ENCODE measurements at places on chromosomes 5 and 9. TPM values are rescaled to one million over a fixed set of nuclear protein-coding genes. Genes with fewer than 3 reads are reported as not detected.

The WDR5 gene
- total RNA-seq, result 17.7 TPM

The PCDHA9 gene
- total RNA-seq, result 0.29 TPM

The SGCD gene
- 33.3 TPM for total RNA-seq

The PCDHB1 gene
- total RNA-seq, result not detected

The PHF24 gene
- total RNA-seq, result not detected

The ABCA2 gene
- 19.4 TPM for total RNA-seq

The IL3 gene
- not detected for total RNA-seq

The ARSI gene
- 6.5 TPM for total RNA-seq

The NRG2 gene
- total RNA-seq, result 0.72 TPM

The IL9 gene
- not detected for total RNA-seq

The BAAT gene
- total RNA-seq, result under 0.01 TPM

The PCDHGC5 gene
- 5.3 TPM for total RNA-seq

The SPAG8 gene
- total RNA-seq, result 2.2 TPM

The C5orf63 gene
- 2.2 TPM for total RNA-seq

The CDX1 gene
- 0.36 TPM for total RNA-seq

The KLHL3 gene
- 6.2 TPM for total RNA-seq

The CENPK gene
- total RNA-seq, result 11.9 TPM

The PTGR1 gene
- total RNA-seq, result 62.6 TPM

The SLC36A3 gene
- total RNA-seq, result not detected

The C9orf43 gene
- 0.36 TPM for total RNA-seq

The FST gene
- 215 TPM for total RNA-seq

The OR1L8 gene
- total RNA-seq, result under 0.01 TPM

The GRIA1 gene
- 0.29 TPM for total RNA-seq

The ANKRD18B gene
- 0.59 TPM for total RNA-seq

The SCAI gene
- total RNA-seq, result 15.0 TPM

The DMRT1 gene
- total RNA-seq, result not detected

The ISCA1 gene
- 34.7 TPM for total RNA-seq

The POU5F2 gene
- total RNA-seq, result 1.8 TPM

The PDGFRB gene
- 567 TPM for total RNA-seq

The TARS1 gene
- 305 TPM for total RNA-seq

The GRXCR2 gene
- total RNA-seq, result not detected

The SLC6A7 gene
- under 0.01 TPM for total RNA-seq

The ORM2 gene
- not detected for total RNA-seq

The IL31RA gene
- not detected for total RNA-seq

The FKTN gene
- 21.0 TPM for total RNA-seq

The PROB1 gene
- 1.2 TPM for total RNA-seq

The BHMT2 gene
- 12.1 TPM for total RNA-seq

The ZNF169 gene
- total RNA-seq, result 4.0 TPM

The ADRB2 gene
- total RNA-seq, result 0.29 TPM

The SH2D3C gene
- total RNA-seq, result 0.29 TPM

The PPP2CA gene
- 55.4 TPM for total RNA-seq

The PCDHGB6 gene
- total RNA-seq, result 8.0 TPM

The SKP2 gene
- total RNA-seq, result 20.6 TPM

The TCF7 gene
- total RNA-seq, result 2.9 TPM

The FOXD4L4 gene
- under 0.01 TPM for total RNA-seq

All from osteoblast (primary cell).